ENCODE measurements at places on chromosomes 4 and X.
A peak's percentile ranks its signal among the peaks of the same experiment; 100 is the strongest.

DNA sequence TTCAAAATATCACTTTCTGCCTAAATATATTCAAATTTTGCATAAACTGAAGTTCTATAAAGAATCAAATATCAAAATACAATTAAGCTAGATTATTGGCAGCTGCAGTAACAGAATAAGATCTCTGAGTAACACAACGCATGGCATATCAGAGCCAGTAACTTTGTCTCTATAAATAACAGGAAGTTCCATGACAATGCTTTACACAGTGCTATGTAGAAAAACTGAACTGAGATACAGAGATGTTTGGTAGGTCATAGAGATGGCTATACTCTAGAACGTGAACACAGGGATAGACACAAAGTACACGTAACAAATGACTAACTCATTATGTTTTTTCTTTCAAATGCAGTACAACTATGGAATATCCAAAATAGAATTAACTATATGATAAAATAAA, 18.2 kb downstream of the UBE2D3 start:
- no peak for DNase-seq

GRCh38 chrX:109535578-109535977, 1.1 kb upstream of the NXT2 start:
- no peak for DNase-seq

DNA sequence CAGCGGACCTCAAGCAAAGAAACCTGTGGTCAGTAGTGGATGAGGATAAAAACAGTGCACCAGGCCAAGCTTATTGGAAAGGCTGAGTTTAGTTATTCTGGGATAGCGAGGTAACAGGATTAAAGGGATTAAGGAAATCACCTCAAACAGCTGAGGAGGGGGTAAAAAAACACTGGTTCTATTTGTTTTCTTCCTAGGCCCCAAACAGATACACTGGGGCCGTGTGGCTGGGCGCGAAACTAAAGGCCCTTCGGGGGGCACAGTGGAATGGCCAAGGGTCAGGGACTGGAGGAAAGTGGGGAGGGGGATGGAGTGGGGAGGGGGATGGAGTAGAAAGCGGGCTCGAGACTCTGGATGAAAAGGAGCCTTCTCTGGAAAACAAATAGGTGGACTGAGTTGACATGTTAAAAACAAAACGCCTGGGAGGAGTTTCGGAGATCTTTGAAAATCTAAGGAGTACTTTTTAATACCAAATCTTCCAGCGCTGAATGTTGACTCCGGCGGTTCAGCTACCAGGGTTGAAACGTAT, 2.9 kb downstream of the SOX3 start:
- no peak for DNase-seq

DNA sequence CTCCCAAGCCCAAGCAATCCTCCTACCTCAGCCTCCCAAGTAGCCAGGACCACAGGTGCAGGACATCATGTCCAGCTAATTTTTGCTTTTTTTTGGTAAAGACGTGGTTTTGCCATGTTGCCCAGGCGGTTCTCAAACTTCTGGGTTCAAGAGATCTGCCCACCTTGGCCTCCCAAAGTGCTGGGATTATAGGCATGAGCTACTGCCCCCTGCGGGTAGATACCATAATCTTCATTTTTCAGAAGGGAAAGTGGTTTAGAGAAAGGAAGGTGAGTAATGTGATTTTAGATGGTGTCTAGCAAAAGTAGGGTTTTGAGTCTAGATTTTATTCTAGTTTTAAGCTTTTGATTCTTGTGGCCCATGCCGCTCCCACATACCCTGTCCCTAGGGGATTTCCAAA, 205.3 kb upstream of the CLNK start:
- DNase-seq, result no peak

DNA sequence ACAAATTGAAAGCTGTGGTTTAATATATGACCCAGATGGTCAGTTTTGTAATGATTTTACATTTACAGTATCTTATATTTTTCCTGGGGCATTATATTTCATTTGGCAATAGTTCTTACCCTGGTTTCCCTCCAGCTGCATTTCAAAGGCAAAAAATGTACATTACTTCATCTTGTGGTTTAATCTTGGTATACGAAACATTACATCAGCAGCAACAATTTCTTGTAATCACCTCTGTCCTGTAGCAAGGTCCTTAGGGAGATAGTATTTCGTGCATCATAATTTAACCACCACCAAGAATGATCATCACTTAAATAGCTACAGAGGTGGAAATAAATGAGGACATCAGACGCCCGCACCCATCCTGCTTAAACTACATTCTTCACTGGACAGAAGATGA, 48.8 kb downstream of the HS6ST2 start:
- peak; percentile 79 for DNase-seq

- peak; percentile 21 for DNase-seq
Measured at GRCh38 chrX:67574696-67575095, 30.9 kb downstream of the AR start.

- peak; percentile 38 for DNase-seq
Measured at GRCh38 chr4:61427818-61428495, 227.8 kb downstream of the ADGRL3 start.

DNA sequence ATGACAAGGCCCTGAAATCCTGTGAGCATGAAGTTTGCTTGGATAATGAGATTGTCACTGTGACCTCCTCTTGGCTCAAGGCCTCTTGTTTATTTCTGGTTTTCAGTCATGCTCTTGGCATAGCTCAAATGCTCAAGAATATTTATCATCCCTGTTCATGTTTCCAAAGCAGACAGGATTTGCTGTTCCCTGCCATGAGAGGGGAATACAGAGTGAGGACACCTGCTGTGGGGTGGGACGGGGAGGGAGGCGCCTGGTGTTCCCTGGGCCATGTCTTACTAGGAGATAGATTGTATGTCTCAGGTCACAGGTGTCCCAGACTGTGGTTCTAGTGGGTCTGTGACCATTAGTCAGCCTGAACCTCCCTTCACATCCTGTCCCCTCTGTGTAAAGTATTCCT, 34.9 kb upstream of the SH3RF1 start:
- DNase-seq, result peak; percentile 8

DNA sequence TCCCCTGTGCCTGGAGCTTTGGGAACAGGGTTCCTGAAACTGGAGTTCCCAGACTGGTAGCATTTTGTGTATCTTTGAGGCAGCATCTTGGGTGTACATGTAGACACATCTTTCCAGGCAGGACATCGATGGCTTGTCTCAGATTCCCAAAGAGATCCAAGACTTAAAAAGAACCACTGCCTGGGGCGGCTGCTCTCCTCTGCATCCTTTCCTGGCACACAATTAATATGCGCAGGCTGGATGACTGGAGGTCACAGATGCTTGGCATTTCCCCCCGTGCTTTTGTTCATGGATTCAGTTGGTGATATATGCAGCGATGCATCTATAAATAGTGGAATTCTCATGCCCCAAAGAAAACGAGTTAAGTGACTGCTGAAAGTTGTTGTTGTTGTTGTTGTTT, 80.5 kb downstream of the CLDN34 start:
- no peak for DNase-seq

- no peak for DNase-seq
Measured at GRCh38 chr4:119105605-119106004, 30.0 kb upstream of the MYOZ2 start.

DNA sequence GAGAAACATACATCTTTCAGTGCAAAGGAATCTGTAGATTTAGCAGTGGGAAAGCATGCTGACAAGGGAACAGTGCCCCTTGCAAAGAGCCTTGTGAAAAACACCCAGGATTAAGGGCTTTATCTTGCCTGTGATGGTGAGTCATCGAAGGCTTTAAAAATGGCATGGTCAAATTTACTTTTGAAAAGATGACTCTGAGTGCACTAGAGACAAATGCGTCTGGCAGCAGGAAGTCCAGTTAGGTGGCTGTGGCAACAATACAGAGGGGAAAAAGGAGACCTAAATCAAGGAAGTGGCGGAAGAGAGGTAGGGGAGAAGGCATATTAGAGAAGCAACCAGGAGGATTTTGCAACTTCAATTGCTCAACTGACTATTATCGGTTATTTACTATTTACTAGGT, 472.6 kb upstream of the CPEB2 start:
- DNase-seq, result no peak

DNA sequence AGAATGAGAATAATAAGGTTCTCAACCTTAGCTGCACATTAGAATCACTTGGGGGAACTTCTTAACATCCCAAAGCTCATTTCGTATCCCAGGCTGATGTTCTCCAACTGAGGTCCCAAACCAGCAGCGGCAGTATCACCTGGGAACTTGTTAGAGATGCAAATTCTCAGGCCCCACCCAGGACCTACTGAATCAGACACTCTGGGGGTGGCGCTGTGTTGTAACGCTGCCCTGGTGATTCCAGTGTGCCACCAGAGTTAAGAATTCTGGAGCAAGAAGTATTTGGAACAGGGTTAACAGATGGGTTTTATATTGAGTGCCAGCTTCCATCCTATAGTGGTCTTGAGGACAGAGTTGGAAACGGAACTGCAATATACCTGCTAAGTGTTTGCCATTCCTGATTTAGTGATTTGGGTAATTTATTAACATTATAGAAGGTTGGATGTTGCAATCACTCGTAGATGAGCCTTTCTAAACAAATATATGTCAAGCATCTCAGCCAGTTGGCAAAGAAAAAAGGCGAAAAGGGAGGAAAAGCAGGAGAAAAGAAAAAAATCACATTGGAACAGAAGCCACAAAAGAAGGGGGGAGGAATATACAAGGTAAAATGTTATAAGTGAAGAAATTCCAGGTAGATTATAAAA, 141.0 kb downstream of the ARX start:
- no peak for DNase-seq

- no peak for DNase-seq
Measured at GRCh38 chrX:130607431-130607830, 205.6 kb downstream of the RBMX2 start.

DNA sequence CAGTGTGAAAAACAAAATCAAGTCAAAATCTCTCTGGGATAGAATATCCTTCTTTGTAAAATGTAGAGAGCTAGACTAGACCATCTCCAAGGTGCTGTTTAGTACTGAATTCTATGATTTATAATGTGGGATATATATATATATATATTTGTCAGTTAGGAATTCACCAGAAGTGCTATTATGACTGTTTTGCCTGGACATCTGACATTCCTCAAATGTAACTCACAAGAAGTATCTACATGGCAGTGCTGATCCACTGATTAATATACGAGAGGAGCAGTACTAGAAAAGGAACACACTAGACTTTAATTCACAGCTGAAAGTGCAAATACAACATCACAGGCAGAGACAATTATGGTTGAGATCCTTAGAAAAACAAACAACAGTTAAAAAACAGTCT, 208.9 kb downstream of the GBA3 start:
- DNase-seq, result peak; percentile 23

DNA sequence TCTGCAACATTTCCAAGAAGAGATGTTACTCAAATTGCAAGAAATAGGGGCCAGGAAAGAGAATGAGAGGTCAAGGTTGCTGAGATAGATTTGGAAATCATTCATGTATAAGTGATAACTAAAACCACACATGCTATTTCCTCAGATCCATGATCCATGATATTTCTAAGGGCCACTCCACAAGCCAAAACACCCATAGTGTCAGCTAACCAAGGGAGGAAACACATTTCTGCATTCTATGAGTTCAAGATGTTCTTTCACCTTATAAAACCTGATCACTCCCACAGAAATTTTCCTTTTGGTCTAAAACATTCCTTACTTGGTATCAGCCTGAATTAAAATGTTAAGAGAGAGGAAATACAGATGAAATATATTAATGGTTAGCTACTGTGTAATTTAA, 47.2 kb downstream of the TBCK start:
- peak; percentile 58 for DNase-seq

DNA sequence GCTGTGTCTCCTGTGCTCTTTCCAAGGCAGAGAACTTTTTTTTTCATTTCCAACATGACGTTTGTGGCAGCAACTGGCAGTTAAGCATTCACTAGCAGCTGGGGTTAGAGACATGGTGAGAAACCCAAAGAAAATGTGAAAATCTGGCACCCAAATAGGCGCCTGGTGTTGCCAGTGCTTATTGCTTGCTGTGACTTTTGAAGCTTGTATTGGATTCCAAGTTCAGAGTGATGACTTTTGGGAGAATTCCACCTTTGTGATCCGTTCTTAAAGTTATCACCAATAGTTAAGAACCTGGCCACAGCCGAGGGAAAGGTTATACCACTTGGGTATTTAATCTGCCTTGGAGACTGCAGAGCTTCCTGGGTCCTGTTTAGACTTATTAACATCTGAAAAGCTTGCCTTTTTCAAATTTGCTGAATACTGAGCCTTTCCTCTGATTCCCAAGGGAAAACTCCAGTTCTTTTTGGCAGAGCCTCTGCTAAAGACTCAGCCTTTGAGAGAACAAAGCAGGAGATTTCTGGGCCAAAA, 101.0 kb downstream of the OPHN1 start:
- peak; percentile 22 for DNase-seq

GRCh38 chr4:113057891-113058290, 8.4 kb downstream of the ANK2 start:
- peak; percentile 49 for DNase-seq

DNA sequence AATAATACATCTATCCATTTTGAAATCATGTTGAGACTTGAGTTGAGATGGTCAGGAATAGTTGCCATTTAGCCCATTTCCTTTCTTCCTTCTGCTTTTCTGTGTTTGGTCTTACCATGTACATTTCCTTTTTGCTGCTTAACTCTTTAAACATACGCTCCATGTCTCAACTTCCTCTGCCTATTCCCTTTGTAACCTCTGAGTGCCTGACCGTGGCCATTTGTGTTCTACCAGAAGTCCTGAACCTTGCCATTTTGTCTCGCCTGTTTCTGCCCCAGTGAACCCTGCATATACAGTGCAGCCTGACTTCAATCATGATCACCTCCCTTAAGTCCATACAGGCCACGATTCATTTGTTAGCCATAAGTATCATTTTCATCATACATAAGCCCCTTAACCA, 169.0 kb downstream of the RAPGEF2 start:
- DNase-seq, result no peak

GRCh38 chr4:168197926-168198325, 105.6 kb downstream of the ANXA10 start:
- DNase-seq, result peak; percentile 46
